ENCODE measurements at places on chromosomes 2 and 18.

- no peak for DNase-seq
These were observed 208.9 kb downstream of the GLI2 start for GRCh38 chr2:120944575-120944974.

- DNase-seq: no peak
These were observed 38.5 kb downstream of the CYRIA start for GRCh38 chr2:16626997-16627605.

GRCh38 chr2:60527762-60528161, 25.7 kb downstream of the BCL11A start:
- DNase-seq: peak; percentile 92

- DNase-seq: no peak
These were observed 41.6 kb upstream of the DPP10 start for GRCh38 chr2:114400890-114401289.

- DNase-seq: no peak
These were observed 466.0 kb downstream of the PTH2R start for GRCh38 chr2:208872591-208872990.

DNA sequence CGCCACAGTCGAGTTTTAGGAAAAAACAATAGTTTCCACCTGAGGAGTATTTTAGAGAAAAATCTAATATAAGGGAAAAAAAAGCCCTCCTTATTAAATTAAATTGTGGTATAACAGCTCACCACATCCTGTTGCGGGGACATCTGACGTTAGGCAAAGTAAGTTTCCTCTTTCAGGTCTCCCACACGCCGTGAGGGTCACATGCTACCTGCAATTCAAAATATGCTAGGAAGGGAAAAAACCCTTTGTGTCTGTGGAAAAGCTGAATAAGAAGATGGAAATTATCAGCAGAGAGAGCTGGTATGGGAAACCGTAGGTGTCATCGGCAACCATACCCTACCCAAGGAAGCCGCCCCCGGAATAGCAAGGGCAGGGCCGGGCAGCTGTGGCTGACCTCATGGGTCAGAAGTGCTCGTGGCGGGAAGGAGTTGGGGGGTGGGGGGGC, 128.0 kb downstream of the NFATC1 start:
- peak; percentile 90 for DNase-seq

DNA sequence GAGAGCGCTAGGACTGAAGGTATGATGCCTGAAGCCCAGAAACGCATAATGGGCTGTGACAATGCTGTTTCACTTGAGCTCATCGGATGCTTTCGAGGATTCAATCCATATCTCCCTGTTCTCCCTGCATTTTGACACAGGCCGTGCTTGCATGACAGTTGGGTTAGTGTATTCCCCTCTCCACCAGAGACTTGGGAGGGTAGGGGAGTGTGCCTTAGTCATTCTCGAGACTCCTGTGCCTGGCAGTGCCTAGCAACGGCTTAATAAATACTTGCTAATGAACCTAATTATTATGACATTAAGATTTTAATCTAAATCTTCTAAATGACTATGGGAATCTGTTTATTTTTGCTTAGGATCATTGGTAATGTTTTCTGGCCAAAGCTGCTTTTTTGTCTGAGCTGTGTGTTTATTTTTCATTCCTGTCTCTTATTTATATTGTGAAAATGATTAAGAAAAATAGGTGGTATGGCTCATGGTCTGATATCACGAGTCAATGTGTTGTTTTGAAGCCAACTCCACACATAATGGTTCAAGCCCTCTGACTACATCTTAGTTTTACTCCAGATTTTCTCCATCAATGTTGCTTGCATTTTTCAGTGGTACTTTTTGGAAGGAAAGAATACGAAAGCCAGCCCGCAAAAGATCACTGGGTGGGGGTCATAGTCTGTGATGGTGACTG, 61.3 kb downstream of the NEDD4L start:
- DNase-seq: no peak

- DNase-seq: no peak
These were observed 187.3 kb upstream of the ID2 start for GRCh38 chr2:8494589-8494988.

- no peak for DNase-seq
These were observed 77.8 kb upstream of the STON1 start for GRCh38 chr2:48452108-48452507.

GRCh38 chr2:48860380-48860779, 104.9 kb upstream of the LHCGR start:
- DNase-seq: no peak

GRCh38 chr2:9768388-9768787, 74.9 kb upstream of the TAF1B start:
- DNase-seq: no peak

DNA sequence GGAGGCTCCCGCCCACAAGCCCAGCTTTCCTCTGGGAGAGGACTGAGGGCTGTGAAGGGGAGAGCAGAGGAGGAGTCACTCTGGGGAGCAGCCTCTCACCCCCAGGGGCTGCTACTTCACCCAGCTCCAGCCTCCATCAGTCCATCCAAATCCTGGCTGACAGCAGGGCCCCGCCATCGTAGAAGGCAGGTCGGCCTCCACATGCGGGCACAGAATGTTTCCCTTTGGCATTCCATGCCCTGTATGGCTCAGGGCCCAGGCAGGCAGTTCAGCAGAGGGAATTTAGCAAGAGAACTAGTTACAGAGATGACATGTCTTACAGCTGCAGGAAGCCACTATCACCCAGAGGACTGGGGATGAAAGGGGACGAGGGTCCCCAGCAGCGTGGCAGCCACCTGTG, 6.4 kb upstream of the ODC1 start:
- no peak for DNase-seq

DNA sequence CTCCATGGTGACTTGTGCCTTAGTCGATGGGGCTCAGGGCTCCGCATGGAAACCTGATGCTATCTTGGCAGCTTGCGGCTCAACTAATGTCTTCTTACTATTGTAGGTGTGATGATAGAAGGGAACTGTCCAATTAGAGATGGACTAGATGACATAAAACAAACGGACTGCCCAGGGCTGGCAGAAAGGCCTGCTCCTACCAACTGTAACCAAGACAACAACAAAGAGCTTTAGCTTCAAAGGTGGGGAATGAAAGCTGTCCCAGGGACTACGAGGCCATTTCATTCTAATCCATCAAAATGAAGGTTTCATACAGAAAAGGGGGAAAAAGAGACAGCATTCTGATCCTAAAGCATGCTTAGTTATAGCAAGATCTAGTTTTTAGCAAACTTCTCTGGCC, 186.9 kb upstream of the ACAA2 start:
- no peak for DNase-seq

GRCh38 chr2:44242904-44243303, 32.4 kb upstream of the SLC3A1 start:
- DNase-seq: peak; percentile 53

GRCh38 chr2:35428548-35428947, 927.0 kb upstream of the CRIM1 start:
- DNase-seq: peak; percentile 9

GRCh38 chr2:134392442-134393074, 138.7 kb downstream of the MGAT5 start:
- DNase-seq: no peak

GRCh38 chr2:27179344-27180000, 30.7 kb downstream of the TCF23 start:
- no peak for DNase-seq

- DNase-seq: no peak
These were observed 20.6 kb downstream of the PLB1 start for GRCh38 chr2:28516430-28516829.

- no peak for DNase-seq
These were observed 8.5 kb upstream of the ANKRD62 start for GRCh38 chr18:12085136-12085535.

DNA sequence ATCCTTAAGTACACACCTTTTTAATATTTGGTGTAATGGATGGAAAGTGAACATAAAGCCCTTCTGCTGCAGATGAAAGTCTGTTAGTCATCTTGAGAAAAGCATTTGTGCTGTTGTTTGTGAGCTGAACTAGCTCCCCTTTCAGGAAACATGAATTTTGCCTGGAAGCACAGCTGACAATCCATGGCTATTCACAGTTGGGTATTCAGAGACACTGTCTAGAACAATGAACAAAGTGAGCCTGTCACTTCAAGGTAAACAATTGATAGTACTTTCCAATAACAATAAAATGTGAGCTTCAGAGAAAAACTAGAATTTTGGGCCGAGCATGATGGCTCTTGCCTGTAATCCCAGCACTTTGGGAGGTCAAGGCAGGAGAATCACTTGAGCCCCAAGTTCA, 6.8 kb upstream of the EFHD1 start:
- DNase-seq: no peak

- peak; percentile 87 for DNase-seq
These were observed 455 bp upstream of the DLX1 start for GRCh38 chr2:172084645-172085459.

DNA sequence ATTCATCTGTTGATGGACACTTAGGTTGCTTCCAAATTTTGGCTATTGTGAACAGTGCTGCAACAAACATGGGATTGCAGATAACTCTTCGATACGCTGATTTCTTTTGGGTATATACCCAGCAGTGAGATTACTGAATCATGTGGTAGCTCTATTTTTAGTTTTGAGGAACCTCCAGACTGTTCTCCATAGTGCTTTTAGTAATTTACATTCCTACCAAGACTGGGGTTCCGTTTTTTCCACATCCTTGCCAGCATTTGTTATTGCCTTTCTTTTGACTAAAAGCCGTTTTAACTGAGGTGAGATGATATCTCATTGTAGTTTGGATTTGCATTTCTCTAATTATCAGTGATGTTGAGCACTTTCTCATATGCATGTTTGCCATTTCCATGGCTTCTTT, 200.3 kb downstream of the MBD5 start:
- DNase-seq: no peak

DNA sequence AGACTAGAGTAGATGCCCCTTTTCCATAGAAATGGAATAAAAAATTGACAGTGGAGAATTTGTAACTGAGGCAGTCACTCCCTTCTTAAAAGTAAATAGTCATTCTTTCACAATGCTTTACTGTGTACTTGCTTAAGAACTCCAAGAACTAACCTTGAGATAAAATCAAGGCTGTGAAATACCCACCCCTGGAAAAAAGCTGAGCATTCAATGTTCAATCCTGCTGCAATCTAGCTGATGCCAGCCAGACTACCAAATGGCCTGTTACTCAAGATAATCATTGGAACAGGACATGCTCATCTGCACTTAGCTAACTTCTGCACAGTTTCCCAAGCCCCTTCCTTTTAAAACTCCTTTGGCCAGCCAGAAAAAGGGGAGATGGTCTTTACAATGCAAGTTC, 367.4 kb upstream of the GULP1 start:
- DNase-seq: no peak

DNA sequence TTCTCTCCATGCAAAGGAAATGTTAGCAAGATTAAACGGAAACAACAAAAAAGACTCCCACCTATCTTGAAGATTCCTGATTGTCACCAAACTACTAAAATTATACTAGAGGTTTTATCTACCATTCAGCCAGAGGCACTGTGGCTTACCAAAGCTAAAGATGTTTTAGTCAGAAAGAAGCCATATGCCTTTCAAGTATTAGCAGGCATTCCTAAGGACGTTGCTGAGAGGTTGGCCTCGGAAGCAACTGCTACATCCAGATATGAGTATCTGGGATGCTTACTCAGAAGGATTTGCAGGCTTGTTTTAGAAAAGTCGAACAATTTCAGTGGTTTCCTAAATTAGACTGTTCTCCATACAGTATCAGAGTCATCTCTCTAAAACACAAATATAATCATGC, 88.3 kb upstream of the UBE2E3 start:
- no peak for DNase-seq

GRCh38 chr2:59881218-59881617, 672.2 kb downstream of the BCL11A start:
- no peak for DNase-seq

DNA sequence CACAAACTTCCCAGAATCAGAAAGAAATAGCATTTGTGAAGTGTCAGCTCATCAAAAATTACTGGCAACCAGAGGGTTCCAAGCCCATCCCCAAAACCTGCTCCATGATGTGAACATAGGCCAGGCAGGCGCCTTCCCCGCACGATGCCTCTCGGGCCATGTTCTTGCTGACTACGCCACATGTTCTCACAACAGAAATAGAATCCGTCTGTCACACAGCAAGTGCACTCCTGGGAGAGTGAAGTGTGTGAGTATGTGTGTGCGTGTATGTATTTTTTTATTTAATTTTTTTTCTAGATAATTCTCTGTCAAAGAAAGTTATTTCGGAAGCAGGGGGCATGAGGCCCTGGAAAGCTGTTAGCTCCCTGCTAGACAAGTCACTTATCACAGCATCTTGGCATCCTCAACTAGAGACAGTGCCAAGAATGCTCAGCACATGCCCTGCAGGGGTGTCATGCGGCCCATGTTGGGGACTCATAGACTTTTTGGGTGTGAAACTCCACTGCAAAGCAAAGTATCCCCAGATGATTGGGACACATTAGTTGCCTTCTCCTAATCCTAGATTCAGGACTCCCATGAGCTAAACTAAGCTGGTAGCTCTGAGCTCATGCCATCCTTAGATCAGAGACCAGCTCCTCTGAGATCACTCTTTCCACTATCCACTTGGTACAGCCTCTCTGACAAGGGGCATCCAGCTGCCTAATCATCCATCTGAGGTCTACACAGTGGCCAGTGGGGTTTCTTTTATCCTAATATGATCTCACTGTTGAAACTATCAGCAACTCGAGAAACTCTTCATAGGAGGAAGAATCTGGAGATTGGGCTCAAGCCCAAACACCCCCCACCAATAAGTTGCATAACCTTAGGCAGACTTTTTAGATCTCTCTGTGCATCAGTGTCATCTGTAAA, 53.2 kb upstream of the CYRIA start:
- DNase-seq: no peak

- no peak for DNase-seq
These were observed 549.9 kb upstream of the ACVR2A start for GRCh38 chr2:147294825-147295392.

- no peak for DNase-seq
These were observed 26.7 kb upstream of the THOC1 start for GRCh38 chr18:294566-294965.

GRCh38 chr2:67437114-67437513, 40.0 kb downstream of the ETAA1 start:
- DNase-seq: no peak

DNA sequence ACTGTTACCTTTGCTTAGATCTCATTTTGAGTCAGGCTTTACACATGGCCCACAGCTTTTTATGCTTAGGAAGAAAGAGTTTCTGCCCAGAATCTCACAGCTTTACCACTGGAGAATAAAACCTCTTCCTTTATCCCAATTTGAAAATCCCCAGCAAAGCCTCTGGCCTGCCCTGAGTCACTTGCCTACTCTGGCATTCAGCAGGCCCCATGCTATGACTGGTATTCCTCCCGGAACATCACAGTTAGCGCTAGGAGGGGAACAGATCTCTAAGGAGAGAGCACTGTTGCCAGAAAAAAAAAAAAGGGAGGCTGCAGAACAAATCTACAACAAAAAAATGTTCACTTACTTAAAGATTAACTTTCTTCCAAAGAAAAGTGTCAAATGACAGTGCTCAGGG, 152.9 kb upstream of the DNMT3A start:
- no peak for DNase-seq
